ENCODE measurements at places on chromosomes 1 and 21. TPM values are rescaled to one million over a fixed set of nuclear protein-coding genes. Genes with fewer than 3 reads are reported as not detected.

Gene PDZK1
- 0.34 TPM for total RNA-seq

Gene DNALI1
- total RNA-seq: 0.51 TPM

Gene PRAMEF5
- not detected for total RNA-seq

Gene ADCY10
- not detected for total RNA-seq

Gene DNTTIP2
- total RNA-seq: 33.2 TPM

Gene MKNK1
- 24.1 TPM for total RNA-seq

Gene PRELP
- total RNA-seq: not detected

- no peak for DNase-seq
Observed at GRCh38 chr1:177966199-177966598, 3.7 kb downstream of the SEC16B start.

DNA sequence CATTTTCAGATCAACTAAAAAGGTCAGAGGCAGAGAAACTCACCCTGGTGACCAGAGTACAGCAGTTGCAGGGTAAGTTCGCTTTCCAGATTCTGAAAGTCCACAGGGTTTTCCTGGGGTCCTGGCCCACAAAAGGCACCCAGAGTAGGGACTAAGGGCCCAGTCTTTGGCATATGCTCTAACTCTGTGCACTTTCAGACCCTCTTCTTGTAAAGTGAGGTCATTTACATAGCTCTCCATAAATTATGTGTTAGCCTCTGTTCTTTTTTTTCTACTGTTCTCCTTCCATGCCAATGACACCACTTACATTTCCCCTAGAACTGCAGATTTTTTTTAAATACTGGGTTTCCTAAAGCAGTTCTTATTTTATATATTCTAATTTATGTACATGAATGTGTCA is 6.3 kb downstream of the C1orf74 start:
- no peak for DNase-seq

- DNase-seq: peak; percentile 87
Observed at GRCh38 chr1:15046487-15047165, 106.9 kb upstream of the TMEM51 start.

DNA sequence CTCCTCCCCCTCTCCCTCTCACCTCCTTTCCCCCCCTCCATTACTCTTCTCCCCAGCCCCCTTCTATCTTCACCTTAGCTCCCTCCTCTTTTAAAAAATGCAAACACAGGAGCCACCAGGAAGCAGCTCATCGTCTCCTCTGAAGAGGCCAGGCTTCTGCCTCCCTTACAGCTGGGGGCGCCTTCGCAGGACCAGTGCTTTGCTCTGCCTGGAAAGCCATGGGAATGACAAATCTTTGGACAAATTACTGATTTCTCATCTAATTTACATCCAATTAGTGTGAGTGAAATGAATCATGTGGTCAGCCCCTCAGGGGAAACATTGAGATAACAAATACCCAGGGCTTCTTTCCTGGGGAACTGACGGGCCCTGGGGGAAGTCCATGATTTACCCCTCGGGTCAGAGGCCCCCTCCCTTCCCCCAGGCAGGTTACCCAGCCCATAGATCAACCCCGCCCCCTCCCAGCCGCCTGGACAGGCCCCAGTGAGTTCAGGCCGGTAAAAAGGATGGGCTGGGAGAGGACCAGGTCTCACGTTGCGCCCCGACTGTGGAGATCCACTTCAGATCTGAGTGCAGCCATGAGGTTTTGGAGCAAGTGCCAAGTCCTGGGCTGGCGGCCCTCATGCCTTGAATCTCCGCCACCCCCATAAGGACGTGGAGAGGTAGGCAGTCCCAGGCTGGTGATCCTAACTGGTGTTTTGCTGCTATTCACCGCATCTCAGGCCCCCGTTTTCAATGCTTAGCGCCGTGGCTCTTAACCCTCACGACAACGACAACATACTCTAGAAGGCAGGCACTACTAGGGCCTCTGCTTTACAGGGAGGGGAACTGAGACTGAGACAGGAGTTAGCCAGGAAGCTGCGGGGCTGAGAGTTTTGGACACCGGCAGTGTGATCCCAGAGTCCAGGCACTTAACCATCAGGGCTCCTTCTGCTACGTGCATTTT is 300.8 kb downstream of the RRAGC start:
- DNase-seq: no peak

GRCh38 chr1:210541680-210542358 is 213.1 kb downstream of the HHAT start:
- DNase-seq: no peak

DNA sequence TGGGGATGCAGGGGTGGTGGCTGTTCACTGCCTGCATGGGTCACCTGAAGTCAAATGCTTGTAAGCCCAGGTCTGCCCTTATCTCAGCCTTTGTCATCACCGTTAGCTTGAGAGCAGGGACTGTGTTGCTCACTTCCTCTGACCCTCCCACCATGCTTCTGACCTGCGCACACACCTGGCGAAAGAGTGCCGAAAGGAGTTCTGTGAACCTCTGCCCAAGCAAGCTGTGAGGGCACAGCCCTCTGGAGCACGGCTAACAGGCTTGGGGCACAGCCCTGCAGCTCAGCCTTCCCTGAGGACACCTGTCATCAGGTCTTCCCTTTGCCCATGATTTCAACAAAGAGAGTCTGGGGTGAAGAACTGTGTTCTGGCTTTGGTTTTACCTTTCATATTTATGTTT is 93.8 kb downstream of the SUSD4 start:
- no peak for DNase-seq

- no peak for DNase-seq
Observed at GRCh38 chr1:47465605-47466004, 27.8 kb downstream of the FOXD2 start.

GRCh38 chr1:110667776-110668175 is 7.0 kb downstream of the KCNA3 start:
- DNase-seq: no peak

- no peak for DNase-seq
Observed at GRCh38 chr1:46068525-46068924, 63.9 kb downstream of the PIK3R3 start.

DNA sequence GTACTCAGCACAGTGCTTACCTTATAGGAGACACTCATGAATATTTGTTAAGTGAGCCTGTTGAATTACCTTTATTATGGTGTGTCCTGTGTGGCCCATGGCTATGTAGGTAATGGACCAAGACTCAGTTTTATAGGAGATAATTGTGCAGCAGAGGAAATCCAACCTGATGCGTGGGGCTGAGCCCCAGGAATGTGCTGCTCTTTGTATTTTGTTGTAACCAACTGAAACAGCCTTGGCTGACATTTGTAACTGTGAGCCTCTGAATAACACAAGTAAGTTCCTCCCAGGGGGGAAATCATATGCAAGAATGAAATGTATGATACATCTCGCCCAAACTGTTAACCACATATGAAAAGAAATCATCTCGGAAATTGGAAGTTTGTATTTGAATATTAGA is 364.2 kb upstream of the ZP4 start:
- no peak for DNase-seq

- DNase-seq: no peak
Observed at GRCh38 chr1:183004141-183004540, 19.1 kb upstream of the LAMC1 start.

DNA sequence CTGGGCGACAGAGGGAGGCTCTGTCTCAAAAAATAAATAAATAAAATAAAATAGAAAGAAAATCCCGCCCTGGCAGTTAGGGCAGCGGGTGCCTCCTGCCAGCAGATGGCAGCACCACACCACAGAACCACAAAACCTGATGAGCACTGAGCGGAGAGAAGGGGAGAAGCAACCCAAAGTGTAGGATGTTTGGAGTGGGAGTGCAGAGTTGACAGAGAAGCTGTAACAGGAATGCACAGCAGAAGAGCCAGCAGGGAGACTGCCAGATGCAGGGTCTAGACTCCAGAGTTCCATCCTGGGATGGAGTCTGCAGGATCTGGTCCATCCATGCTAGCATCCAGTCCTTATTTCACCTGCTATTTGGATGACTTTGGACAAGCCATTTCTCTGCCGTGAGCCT is 29.7 kb upstream of the KIRREL1 start:
- DNase-seq: peak; percentile 77

DNA sequence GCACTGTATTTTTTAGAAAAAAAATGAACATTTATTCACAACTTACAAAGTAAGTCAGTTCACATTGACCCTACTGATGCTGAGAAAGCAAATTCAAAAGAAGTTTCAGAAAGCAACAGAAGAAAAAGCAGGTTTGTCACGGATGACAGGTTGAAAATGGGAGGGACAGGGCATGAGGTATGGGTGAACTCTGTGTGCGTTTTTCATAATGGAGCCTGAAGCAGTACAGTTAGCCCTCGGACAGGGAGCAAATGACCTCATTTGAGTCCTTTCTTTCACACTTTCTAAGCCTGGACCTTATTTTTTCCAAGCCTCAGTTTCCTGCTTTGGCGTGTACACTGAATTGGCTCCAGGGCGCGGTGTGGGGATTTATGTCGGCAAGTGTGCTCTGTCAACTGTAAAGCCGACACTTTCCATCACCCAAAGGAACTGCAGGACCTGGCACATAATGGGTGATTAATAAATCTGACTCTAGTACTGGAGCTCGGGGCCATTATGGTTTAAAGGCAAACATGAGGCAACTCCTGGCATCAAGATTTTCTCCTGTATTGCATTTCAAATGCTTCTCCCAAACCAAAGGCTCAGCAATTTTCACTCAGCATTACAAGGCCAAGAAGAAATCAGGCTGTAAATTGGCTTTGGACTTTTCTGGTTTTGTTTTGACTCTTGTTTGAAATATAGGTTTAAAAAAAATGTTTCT is 345.5 kb upstream of the DUSP10 start:
- no peak for DNase-seq

DNA sequence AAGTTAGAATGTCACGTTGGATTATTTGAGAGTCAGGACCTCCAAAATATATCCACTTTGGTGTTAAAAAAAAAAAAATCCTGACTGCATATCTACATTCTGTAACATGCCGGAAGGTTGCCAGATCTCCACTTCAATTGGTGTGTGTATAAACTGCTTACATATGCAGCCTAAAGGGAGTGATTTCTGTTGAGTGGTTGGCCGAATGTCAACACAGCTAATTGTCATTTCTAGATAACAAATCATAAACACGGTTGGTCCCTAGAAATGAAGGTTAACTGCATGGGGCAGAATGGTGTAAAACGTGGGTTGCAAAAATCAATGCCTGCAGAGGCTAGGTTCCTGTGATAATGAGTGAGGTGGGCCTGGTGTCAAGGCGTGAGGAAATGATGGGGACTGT is 15.0 kb upstream of the ROR1 start:
- no peak for DNase-seq

GRCh38 chr1:89770391-89770790 is 50.4 kb upstream of the LRRC8D start:
- peak; percentile 33 for DNase-seq

- peak; percentile 71 for DNase-seq
Observed at GRCh38 chr21:44939532-44940115, at the start of gene SLX9. Gene SLX9, plus strand, starts transcription at chr21:44940029. Its CDS starts 29 bp downstream, at chr21:44940058.

- no peak for DNase-seq
Observed at GRCh38 chr1:110580244-110580643, 25.9 kb downstream of the KCNA2 start.

All from dermis blood vessel endothelial cell (primary cell).